ENCODE measurements at places on chromosomes 5 and 9.

GRCh38 chr9:89920131-89920530 lies 315.3 kb downstream of the GADD45G start:
- no peak for DNase-seq

- DNase-seq, result no peak
Measured at GRCh38 chr5:43854697-43855292, 251.8 kb downstream of the NNT start.

GRCh38 chr5:106171708-106172107 lies 1499.0 kb downstream of the EFNA5 start:
- DNase-seq, result no peak

GRCh38 chr5:115382989-115383388 lies 86.5 kb upstream of the CCDC112 start:
- DNase-seq, result no peak

DNA sequence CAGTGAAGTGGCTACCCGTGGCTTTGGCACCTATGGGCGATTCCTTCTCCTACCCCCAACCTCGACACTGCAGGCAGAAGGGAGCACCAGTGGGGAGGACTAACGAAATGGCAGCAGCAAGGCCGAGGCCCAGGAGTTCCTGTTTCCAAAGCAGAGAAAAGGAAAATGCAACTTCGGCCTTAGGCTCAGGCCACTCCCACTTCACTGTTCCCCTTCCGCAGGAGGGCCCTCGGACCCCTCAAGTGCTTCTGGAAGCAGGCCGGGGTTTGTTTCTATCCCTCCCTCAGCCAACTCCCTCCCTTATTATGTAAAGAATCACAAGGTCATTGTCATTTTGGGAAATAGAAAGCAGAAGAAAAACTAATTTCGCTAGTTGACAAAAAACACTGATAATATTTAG lies 36.4 kb upstream of the NKX2-5 start:
- DNase-seq, result no peak

DNA sequence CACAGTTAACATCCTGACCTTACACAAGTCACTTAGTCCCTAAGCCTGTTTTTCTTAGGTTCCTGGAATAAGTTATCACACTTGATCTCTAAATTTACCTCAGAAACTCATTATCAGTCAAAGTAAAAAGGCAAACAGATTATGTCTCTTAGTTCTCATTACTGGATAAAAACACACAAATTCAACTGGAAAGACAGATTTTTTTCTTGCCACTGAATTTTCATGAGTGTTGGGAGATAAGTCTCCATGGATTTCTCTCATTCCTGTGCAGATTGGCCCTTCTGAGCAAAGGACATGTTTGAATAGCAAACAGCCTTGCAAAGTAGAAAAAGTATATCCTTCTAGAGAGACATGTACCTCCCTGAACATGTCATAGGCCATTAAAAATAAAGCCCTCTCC lies 10.2 kb downstream of the SPATA9 start:
- no peak for DNase-seq

DNA sequence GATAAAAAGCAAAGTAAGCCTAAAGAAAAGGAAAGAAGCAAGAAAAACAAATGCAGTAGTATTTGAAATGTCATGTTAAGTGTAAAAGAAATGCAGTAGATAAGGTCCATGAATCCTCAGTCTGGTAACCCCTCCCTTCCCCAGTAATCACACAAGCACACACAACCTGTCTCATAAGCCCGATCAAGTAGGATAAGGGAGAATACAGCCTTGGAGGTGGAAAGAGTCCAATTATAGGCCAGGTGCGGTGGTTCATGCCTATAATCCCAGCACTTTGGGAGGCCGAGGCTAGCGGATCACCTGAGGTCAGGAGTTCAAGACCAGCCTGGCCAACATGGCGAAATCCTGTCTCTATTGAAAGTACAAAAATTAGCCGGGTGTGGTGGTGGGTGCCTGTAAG lies 117.9 kb downstream of the GADD45G start:
- no peak for DNase-seq

GRCh38 chr9:121718084-121718483 lies 66.7 kb downstream of the DAB2IP start:
- no peak for DNase-seq

GRCh38 chr5:161042862-161043261 lies 190.9 kb upstream of the ATP10B start:
- DNase-seq, result no peak
